ENCODE measurements at places on chromosomes 13 and 19. TPM values are rescaled to one million over a fixed set of nuclear protein-coding genes. Genes with fewer than 3 reads are reported as not detected.

GRCh38 chr13:27289011-27289665 lies 18.5 kb downstream of the RASL11A start:
- DNase-seq = no peak

Gene CCDC8
- 18.0 TPM for total RNA-seq

DNA sequence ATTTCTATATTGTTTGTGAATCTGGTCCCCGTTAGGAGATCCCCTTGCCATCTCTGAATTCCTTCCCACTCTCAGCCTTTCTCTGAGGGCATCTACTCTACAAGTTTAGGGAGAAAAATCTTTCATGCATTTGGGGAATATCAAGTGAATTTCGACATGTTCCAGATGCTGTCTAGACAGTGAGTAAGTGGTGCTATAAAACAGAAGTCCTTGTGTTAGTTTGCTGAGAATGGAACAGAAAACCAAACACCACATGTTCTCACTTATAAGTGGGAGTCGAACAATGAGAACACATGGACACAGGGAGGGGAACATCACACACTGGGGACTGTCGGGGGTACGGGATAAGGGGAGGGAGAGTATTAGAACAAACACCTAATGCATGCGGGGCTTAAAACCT lies 5.1 kb downstream of the OR7A10 start:
- no peak for DNase-seq

Gene RFC3
- 3.9 TPM for total RNA-seq

Gene ARL11
- total RNA-seq = not detected

- DNase-seq = no peak
These were observed 96.8 kb downstream of the ARHGEF7 start for GRCh38 chr13:111211789-111212516.

- no peak for DNase-seq
These were observed 3.6 kb upstream of the DNAJC15 start for GRCh38 chr13:43019811-43020210.

GRCh38 chr19:6718111-6718740 lies 2.2 kb downstream of the C3 start:
- DNase-seq = no peak

GRCh38 chr13:30121666-30122065 lies 185.7 kb downstream of the KATNAL1 start:
- no peak for DNase-seq

DNA sequence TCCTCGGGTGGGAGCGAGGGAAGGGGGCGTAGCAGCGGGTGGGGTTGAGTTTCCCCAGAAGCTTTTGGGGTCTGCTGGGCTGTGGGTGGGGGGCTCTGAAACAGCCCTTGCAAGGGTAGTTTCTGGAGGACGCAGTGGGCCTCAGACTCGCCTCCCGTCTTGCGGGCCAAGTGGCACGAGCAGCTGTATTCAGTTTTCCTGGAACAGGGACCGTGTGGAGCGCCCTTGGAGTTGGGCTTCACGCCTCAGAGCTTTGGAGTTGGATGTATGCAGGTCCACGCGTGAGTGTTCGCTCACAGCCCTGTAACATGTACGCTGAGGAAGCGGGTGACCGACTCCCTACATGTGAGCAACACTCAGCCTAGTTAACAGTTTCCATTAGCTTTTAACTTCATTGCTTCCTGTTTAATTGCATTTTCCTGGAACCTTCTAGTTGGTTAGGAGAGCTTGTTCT lies 603 bp downstream of the TM9SF2 start:
- DNase-seq = peak; percentile 29

DNA sequence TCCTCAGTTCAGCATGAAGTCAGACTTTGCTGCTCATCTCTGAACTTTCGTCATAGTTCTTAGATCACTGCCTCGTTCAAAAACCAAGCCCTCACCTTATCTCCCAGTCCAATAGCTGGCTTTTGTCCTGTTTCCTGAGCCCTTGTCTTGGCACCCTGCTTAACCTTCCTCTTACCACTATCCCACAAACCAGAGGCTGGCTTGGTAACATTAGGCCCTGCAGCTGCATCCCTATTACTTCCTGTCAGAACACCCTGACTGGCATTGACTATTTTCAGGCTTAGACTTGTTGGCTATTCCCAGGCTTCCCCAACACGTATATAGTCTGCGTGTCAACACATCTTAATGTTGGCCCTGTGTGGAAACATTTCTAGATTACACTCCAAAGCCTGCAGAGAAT lies 172.4 kb downstream of the VWA8 start:
- no peak for DNase-seq

- DNase-seq = no peak
These were observed 7.2 kb downstream of the ERFL start for GRCh38 chr19:41920882-41921576.

Gene CLPTM1
- total RNA-seq = 73.2 TPM

DNA sequence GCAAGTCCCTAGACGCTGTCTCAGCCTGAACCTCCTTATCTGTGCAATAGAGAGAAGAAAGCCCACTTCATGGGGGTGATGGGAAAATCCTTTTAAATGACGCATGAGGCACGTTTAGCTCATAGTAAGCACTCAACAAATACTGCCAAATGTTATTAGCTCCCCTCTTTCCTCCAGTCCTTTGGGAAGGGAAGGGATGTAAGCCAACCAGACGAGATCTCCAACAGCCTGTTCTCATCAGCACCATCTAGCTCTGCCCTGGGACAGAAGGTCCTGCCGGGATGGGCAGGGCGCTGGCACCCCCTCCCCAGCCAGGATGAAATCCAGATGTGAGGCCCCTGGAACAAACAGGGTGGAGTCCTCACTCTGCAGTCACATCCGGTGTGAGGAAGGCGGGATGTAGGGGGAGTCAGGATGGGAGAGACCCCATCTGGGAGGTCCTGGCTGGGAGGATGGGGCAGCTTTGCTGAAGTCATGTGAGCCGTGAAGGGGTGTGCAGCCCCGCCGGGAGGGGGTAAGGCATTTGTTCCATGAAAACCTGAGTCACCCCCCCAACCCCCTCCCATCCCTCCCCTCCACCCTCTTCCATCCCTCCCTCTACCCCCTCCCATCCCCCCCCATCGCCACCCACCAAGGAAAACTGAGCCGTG lies 4.6 kb downstream of the S1PR2 start:
- no peak for DNase-seq

Gene KIR3DL2
- not detected for total RNA-seq

DNA sequence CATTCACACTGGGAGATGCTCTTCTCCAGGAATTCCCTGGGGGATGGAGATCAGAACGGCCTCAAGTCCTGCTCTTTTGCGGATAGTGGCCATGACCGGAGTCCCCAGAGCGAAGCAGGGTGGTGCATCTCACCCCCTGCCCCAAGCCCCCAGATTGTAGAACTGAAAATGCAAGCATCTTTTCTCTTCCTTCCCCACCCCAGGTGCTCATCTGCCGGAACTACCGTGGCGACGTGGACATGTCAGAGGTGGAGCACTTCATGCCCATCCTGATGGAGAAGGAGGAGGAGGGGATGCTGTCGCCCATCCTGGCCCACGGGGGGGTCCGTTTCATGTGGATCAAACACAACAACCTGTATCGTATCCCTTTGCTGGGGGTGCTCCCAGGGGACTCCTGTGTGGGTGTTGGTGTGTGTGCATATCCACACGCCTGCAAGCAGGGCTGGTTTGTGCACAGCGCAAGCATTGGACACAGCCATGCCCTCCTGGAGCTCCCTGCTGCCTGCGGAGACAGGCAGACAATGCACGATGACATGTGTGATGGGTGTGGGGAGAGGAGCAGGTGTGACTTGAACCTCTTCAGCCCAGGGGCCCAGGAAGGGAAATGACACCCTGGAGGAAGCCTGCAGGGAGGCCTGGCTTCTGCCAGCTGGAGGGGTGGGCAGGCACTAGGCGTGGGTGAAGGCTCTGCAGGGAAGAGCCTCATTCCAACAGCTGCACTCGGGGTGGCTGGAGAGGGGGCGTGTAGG lies 5.7 kb downstream of the AP1M1 start:
- DNase-seq = peak; percentile 38

DNA sequence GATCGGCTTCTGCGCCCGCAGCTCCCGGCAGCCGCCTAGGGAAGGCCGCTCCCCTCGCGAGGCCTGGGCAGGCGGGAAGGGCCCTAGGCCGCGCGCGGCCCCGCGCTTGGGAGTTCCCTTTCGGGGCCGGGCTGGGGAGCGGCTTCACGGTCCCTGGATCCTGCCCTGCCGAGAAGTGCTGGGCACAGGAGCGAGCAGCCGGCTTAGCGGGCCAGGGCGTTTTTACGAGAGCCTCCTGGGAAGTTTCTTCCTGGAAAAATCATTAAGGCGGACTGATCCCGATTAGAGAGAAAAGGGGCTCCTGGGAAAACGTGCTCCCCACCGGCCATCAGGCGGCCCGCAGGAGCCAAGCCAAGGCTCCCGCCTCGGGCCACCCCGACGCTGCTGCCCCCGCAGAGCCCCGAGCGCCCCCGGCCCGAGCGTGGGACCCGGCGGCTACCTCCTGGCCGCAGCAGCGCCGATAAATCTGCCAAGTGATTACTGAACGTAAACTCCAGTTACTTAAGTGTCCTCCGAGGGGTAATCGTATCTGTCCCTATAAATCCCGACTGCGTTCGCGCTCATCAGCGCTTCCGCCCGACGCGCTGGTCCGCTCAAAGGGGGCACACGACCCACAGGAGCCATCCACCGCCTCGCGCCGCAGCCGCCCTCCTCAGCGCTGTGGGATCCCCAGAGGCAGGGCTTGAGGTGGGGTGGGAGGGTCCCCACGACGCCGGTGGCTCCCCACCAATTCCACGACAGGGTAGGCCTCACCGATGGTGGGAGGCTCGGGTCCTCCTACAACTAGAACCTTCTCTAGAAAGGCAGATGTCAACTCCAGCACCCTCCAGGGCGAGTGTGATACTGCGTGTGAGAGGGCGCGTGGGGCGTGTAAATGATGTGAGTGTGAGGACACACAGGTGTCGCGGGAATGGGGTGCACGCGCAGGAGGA lies 2.8 kb downstream of the ZIC5 start:
- DNase-seq = no peak

DNA sequence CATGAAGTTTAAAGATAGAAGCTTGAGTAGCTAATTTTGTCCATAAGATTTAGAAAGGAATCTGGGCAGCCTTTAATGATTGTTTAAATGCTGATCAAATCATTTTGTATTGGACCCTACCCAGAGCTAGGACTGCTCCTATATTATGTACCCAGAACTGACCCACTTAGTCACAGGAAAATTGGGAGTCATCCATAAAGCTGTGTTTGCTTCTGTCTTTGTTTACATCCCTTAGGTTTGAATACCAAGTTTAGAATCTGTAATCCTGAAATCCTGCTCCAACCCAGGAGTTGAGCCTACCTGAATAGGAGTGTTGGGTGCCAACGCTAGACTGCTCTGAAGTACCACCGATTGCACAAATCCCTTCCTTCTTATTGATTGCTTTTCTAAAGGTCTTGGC lies 23.8 kb downstream of the LCP1 start:
- DNase-seq = no peak

DNA sequence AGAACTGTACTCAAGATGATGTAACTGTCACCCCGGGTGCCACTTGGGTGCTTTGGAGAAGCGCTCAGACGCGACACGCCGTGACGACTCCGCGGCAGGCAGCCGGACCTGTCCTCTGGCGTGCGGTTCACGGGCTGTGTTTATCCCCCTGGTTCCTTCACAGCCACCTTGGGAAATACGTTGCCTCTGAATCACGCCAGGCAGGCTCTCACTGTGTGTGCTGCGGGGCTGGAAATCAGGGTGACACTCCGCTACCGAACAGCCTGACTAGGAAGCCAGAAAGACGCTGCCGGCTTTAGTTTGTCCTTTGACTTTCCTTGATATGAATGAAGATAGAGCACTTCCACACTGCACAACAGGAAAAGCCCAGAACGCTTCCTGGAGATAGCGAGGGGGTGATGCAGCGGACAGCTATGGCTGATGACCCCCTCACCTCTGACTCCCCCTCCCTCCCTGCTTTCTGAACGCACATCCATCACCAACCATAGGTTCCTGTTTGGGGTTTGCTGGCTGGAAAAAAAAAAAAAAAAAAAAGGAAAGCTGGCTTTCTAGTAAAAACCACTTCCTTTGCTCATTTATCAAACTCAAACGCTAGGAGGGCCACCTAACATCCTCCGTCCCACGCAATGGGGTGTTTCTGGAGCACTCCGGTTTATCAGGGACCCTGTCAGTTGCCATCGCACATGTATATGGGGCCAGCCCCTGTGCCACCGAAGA lies 3.7 kb upstream of the GP6 start:
- no peak for DNase-seq

DNA sequence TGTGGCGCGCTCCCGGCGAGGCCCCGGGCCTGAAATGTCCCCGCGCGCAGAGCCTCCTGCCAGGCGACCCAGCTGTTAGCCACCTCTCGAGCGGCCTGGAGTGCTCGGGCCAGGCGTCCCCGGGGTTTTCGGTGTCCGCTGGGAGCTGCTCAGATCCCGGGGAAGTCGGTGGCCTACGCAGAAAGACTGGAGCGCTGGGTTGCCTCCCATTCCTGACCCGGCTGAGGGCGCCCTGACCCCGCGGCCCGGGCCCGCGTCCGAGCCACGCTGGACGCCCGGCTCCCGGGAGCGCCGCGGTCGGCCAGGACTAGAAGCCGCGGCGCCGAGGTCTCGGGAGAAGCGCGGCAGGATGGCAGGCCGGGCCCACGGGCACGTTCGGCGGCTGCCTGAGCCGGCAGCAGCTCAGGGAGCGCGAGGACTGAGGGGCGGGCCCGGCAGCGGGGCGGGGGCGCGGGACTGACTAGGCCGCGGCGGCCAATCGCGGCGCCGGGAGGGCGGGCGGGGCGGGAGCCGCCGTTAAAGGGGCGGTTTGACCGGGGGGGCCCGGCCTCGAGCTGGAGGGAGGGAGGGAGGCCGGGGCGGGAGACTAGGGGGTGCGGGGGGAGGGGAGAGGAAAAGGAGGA lies 1.3 kb upstream of the ZIC2 start:
- DNase-seq = peak; percentile 76

GRCh38 chr13:46318986-46319385 lies 68.1 kb downstream of the RUBCNL start:
- no peak for DNase-seq

GRCh38 chr19:43534305-43534815 lies 1.4 kb downstream of the ZNF575 start:
- no peak for DNase-seq

Gene CYP4F2
- not detected for total RNA-seq

DNA sequence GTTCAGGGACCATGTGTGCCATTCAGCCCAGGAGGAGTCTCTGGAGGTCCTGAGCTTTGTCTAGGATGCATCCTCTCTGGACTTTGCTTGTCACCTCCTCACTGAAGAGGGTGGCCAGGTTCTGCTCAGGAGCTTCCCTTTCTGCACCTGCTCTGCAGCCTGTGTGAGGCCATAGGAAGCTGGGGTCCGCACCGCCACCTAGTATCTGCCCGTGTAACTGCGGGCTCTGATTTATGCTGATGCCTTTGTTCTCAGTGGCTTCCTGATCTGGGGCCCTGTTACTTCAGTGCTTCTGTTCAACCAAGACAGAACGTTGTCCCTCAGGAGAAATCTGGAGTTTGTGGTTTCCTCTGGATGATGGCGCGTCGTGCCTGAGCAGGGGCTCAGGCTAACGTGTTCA lies 15.5 kb downstream of the ZNF610 start:
- DNase-seq = no peak

Gene IGSF23
- 5.4 TPM for total RNA-seq

DNA sequence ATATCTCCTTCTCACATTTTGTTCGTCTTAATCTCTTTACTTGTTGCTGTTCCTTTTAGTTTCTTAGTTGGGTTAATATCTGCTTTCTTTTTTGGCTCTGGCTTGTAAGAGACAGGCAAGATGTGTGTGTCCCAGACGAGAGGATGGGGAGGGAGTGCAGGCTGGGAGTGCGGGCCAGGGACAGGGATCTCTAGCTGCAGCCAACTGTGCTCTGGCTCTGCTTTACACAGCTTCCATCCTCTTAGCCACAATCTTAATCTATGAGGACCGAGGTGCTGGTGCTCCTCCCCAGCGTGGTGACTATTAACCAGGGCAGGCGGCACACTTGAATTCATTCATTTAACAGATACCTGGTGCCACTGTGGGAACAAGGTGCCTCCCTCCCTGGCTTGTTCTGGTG lies 70.9 kb upstream of the WASF3 start:
- DNase-seq = no peak

GRCh38 chr13:113499936-113500335 lies 9.4 kb upstream of the DCUN1D2 start:
- peak; percentile 38 for DNase-seq

Gene TGFBR3L
- 0.21 TPM for total RNA-seq
